ENCODE measurements at places on chromosomes 3 and 15.

- no peak for DNase-seq
Measured at GRCh38 chr15:100020189-100020588, 287.0 kb upstream of the LYSMD4 start.

DNA sequence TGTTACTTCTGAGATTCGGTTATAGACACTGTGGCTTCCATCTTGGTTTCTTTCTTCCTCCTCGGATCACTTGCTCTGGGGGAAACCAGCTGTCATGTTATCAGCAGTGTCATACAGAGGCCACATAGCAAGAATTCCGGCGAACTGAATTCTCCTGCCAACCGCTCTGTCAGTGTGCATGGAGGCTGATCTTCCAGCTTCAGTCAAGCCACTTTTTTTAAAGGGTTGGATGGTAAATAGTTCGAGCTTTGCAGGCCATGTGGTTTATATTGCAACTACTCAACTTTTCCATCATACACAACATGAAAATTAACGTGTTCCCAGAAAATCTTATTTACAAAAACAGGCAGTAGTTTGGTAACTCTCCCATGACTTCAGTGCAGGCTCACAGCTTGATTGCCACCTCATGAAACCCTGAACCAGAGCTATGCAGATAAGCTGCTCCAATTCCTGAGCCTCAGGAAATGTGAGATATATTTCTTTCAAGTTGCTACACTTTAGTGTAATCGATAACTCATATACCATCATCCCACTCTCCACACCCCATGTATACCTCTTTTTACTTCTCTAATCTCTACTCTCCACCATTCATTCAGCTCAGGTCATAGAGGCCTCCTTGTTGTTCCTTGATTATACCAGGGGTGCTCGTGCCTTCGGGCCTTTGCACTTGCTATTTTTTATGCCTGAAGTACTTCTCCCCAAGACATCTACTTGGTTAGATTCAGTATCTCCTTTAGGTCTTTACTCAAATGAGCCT, 7.2 kb downstream of the RPL22L1 start:
- no peak for DNase-seq

- DNase-seq = no peak
Measured at GRCh38 chr3:119175872-119176756, 2.7 kb downstream of the UPK1B start.

DNA sequence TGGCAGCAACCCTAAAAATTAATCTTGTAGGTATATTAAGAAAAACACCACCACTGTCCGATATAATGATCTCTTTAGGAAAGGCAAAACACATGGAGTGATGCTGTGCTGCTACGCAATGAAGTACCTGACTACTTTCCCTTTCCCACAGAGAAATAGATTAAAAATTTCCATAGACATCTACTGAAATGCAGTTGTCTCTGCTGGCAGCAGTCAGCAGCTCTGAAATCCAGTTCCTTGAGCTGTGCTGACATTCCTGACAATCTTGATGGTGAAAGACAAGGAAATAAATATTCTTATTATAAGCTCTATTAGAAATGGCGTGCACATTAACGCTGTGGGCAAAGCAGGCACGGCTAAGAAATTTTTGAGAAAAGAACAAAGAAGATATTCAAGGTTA, 287.6 kb downstream of the IL5RA start:
- DNase-seq = no peak

DNA sequence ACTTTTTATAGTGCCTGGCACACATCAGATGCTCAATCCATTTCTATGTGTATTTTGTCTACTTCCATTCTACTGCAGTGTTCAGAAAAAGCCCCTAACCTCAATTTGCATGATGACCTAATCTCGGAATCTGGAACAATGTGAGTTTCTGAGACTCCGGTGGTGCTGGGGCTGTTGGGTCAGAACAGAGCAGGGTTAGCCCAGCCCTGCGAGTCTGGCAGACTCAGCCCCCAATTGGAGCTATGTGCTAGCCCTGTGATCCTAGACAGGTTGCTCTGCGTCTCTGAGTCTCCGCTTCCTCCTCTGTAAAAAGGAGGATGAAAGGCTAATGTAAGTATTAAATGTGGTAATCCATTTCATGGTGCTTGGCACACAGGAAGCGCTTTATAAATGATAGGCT, 95.0 kb upstream of the ICE2 start:
- DNase-seq = no peak

DNA sequence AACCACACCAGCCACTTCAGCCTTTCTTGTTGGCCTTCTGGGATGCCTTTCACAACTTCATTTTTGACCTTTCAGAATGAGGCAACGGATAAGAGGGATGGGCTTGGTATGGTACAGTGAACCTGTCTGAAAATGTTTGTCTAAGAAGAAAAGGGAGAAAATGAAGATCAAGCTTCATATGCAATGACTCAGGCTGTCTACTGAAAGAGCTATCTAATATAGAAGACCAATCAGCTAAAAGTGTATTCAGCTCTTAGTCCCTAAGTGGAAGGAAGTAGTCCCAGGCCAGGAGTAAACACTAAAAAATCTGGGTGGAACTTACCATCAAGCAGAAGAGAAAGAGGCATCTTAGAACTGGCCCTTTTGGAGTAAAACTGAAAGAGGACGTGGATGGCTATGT, 12.2 kb upstream of the UPK1B start:
- no peak for DNase-seq

DNA sequence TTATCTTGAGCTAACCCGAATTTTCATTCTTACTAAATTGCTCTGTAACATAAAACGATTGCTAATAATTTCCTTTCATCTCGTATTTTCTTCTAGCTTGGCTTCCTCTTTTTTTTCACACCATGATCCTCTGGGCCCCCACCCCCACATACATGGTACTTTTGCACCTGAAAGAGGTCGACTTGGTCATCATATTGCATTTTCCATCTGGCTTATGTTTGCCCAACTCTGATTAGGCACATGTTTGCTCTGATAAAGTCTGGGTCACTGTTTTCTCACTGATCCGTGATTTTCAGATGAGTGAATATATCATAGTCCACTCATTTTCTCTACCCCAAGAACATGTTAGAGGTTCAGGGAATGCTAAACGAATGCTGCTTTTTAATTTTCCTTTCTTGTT, 49.5 kb downstream of the ARRDC4 start:
- DNase-seq = no peak

- no peak for DNase-seq
Measured at GRCh38 chr3:178103140-178103539, 433.1 kb upstream of the KCNMB2 start.

DNA sequence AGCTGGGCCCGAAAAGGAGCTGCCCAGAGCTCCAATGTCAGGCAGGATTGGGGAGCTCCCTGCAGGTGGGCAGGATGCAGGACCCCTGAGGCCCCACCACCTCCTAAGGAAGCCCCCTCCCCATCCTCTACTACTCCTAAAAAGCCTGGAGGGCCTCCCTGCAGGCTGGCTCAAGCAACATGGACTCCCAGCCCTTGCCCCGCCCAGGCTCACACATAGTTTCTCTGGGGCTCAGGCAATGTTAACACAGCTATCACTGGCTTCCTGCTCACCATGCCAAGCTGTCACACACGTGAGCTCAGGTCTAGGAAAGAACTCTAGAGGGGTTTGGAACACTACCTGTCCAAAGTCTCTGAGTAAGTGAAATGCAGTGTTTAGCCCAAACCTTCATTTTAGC, 65.4 kb upstream of the ZNF148 start:
- no peak for DNase-seq

- no peak for DNase-seq
Measured at GRCh38 chr3:12656193-12656592, 7.7 kb downstream of the RAF1 start.

DNA sequence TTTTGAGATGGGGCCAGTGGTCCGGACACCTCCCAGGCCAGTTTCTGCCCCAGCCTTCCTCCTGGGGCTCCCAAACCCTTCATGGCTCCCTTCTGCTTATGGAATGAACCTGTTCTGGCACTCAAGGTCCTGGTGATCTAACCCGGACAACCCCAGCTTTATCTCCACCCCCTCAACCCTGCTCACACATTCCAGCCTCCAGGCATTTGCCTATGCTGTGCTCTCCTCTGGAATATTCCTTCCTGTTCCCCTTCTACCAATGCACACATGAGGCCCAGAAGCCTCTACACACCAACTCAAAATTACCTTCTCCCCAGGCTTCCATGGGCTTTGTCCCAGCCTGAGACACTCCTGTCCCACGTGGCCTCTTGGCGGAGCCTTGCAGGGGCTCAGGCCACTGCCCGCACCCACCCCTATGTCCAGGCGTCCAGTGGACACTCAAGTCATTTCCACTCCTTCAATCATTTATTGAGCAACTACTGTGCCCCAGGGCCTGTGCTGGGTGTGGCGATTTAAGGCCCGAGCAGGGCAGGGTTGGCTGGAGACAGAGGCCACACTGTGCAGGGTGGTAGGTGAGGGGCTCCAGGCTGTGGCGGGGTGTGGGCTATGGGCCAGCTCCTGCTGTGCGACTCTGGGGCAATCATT, 18.8 kb downstream of the PLXND1 start:
- no peak for DNase-seq

DNA sequence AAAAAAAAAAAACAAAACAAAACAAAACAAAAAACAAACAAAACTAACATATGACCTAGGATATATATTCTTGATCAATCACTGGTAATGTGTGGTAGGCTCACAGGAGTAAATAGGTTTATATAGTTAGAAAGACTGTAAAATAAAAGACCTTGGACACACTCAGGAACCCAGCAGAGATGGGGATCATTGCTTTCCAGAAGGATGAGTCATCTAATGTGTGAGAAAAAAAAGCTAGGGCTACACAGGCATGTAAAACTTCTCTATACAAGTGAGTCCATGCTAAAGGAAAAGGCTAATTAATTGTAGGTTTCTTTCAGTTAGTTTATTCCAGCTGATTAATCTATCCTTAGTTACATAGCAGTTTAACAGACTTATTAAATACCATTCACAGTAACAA, 710.3 kb upstream of the ARPP21 start:
- no peak for DNase-seq

- DNase-seq = no peak
Measured at GRCh38 chr3:127038466-127038865, 55.6 kb downstream of the PLXNA1 start.

GRCh38 chr3:132245552-132246142, 71.6 kb upstream of the ACP3 start:
- DNase-seq = no peak

- no peak for DNase-seq
Measured at GRCh38 chr3:112561484-112561733, 353 bp downstream of the ATG3 start.

DNA sequence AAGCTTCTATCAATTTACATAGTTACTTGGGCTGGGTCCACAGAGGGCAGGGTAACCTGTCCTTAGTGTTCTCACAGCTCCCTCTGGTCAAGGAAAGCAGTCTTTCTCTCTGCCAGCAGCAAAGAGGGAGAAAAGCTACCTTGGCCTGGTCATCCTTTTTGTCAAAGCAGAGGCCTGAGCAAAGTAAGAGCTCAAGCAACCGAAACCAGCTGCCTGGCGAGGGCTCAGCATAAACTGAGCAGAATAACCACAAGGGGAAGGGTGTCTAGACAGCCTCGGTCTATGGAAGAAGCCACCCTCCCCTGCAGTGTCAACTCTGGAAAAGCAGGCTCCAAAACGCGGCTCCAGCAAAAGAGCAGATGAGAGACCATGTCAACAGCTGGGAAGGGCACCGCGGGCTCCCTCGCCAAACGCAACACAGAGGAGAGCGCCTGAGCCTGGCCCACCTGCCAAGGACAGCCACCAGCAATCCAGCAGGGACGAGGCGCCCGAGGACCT, 17.4 kb downstream of the LRIG1 start:
- no peak for DNase-seq

- DNase-seq = no peak
Measured at GRCh38 chr3:52299247-52299878, 11.7 kb downstream of the GLYCTK start.

- no peak for DNase-seq
Measured at GRCh38 chr3:58073301-58074108, 65.3 kb downstream of the FLNB start.

DNA sequence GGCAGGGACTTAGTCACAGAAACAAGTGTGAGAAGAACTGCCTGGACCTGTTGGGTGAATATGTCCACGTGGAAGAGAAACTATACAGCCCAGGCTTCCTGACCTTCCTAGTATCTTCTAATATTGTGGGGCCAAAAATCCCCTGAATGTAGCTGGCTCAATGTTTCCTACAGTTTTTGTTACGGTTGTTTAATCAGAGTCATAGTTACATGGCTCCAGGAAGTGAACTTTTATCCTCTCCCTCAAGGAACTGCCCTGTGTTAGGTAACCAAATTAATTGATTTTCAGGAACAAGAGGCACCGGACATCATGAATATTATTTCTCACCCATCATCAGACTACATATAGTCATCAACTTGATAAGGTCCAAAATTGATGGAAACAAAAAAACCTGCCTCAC, 59.0 kb downstream of the ANXA2 start:
- no peak for DNase-seq

- peak; percentile 50 for DNase-seq
Measured at GRCh38 chr3:158659454-158660237, 12.8 kb downstream of the LXN start.

DNA sequence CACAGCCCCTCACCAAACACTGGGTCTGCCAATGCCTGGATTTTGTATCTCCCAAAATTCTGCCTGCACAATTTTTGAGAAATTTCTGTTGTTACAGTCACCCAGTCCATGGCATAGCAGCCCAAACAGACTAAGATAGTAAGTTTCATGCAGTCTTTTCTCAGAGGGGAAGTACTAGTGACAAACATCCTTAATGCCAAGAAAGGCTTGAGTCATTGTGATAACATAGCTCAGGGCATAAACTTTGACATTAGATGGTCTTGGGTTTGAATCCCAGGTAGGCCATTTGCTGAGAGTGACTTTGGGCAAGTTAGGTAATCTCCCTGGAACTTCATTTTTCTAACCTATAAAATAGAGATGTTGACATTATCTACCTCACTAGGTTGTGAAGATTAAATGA, 36.1 kb upstream of the PFN2 start:
- no peak for DNase-seq

- DNase-seq = peak; percentile 37
Measured at GRCh38 chr15:49103002-49103401, 52.4 kb downstream of the COPS2 start.

- DNase-seq = no peak
Measured at GRCh38 chr15:46647046-46647445, 1012.2 kb downstream of the SQOR start.

DNA sequence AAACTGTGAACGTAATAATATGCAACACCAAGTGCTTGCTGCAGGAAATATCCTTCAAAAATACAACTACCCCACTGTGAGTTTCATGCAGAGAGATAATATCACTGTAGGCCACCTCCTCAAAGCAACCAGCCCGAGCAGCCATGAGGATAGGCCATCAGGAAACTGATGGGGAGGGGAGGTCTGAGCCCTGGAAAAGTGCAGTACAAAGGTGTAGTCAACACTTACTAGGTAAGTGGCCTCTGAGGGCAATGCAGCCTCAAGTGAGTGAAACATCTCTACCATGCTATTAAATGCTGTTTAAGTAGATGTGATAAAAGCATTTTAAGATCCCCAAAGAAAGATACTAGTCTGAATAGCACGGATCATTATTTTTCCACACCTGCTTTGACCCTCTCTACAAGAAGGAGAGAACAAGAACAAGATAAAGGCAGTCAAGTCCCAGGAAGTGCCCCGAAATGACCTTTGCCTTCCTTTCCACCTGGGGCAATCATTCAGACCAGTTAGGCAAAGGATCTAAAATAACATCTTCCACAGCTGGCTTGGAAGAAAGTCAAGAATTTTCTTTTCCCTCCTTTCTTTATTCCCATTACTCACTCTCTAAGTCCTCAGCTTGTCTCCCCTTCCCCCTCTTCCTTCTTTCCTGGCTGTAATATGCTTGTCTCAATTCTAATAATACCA, 62.8 kb downstream of the FMN1 start:
- no peak for DNase-seq
